ENCODE measurements at places on chromosomes 7 and 10.
A peak's percentile ranks its signal among the peaks of the same experiment; 100 is the strongest.

- peak; percentile 26 for DNase-seq
These were observed 76.5 kb downstream of the BMPER start for GRCh38 chr7:33981671-33982424.

GRCh38 chr7:62361-63116, 129.8 kb upstream of the FAM20C start:
- no peak for DNase-seq

DNA sequence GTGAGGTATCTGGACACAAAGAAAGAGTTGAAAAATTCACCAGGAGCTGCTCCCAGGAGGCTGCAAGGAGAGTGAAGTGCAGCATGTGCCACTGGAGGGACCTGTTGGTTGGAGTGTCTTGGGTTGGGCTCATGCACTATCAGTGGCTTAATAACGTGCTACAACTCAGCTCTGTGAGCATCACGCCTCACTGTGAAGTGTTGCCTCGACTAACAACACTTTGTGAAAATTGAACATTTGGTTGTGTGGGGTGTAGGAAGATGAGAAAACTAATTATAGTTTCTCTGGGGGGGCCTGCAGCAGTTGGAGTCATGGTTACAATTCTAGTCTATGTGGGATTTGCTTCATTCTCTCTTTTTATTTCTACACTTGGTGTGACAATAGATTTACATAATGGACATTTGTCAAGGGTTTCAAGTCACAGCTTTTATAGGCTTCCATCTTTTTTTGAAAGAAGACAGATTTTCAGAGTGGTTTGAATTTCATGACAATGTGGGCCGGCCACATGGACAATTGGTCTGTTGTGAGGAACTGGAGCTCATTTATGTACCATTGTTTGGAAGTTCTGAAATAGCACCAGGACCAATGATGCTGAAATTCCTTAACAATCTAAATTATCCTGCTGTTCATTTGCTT, 121.3 kb downstream of the RAMP3 start:
- DNase-seq = no peak

DNA sequence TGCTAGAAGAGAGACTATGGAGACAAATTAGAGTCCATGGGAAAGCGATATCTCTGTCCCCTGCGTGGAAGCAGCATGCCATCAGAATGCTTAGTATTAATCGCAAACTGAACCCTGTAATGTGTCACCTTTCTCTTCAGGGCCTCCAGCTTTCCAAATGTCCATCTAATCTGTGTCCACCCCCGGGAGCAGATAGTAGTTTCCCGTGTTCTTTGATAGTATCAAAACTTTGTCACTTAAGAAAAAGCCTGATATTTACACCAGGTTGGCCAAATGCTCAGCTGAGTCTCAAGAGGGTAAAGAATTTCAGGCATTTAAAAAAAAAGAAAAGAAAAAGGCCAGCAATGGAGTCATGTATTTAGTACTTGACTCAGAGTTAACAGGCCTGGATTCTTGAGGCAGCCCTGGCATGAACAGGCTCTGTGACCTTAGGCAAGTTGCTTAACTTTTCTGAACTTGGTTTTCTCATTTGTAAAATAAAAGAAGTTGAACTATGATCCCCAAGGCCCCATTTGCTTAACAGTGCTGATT, 10.4 kb upstream of the GSAP start:
- peak; percentile 51 for DNase-seq

- DNase-seq = peak; percentile 60
These were observed 277.0 kb downstream of the INHBA start for GRCh38 chr7:41425926-41426325.

- no peak for DNase-seq
These were observed 152.5 kb upstream of the ZNF32 start for GRCh38 chr10:43801140-43801539.

DNA sequence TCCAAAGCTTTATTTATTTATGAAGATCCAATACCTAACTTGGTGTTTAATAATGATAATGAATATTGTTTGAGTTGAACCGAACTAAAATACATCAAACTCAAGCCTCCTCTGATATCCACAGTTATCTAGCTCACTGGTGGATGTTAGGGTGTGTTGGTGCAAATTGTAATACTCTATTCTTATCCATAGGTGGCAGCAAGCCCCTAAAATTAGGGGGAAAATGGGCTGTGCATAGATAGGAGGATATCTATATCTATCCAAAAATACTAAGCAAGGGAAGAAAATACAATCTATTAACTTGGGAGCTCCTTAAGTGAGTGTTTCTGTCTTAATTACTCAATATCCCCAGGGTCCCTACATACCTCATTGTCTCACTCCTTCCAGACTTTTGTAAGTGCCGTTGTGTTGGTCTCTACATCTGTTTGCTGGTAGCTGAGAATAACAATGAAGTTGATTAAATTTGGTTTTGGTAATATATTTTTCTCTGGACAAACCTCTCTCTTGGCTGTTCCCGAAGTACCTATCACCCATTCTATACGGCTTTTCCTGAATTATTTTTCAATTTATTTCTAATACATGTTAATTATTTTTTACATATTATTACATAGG, 55.0 kb upstream of the VWDE start:
- DNase-seq = peak; percentile 48

- DNase-seq = no peak
These were observed 5.1 kb downstream of the TMEM26 start for GRCh38 chr10:61448091-61448490.

GRCh38 chr10:59006511-59007306, 169.7 kb upstream of the PHYHIPL start:
- DNase-seq = peak; percentile 54

- DNase-seq = no peak
These were observed 144.2 kb downstream of the CTTNBP2 start for GRCh38 chr7:117728890-117729624.

- no peak for DNase-seq
These were observed 575 bp downstream of the PLPP4 start for GRCh38 chr10:120457431-120458172.

- no peak for DNase-seq
These were observed 39.6 kb upstream of the SLC16A12 start for GRCh38 chr10:89575031-89575430.

DNA sequence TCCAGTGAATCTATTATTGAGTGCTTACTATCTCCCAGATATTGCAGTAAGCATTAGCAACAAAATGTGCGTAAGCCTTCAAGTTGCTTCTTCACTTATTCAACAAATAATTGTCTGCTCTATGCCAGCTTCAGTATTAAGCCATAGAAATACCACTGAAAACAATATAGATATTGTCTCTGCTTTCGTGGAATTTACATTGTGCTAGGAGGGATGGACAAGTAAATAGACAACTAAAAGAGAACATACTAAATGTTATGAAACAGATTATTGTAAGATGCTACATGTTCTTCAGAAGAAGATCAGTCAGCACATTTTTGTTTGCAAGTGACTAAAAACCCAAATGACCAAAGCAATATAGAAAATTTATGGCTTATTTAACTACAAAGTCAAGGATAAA, 27.3 kb downstream of the CFAP69 start:
- no peak for DNase-seq

GRCh38 chr10:103175580-103176285, 17.3 kb downstream of the NT5C2 start:
- no peak for DNase-seq

DNA sequence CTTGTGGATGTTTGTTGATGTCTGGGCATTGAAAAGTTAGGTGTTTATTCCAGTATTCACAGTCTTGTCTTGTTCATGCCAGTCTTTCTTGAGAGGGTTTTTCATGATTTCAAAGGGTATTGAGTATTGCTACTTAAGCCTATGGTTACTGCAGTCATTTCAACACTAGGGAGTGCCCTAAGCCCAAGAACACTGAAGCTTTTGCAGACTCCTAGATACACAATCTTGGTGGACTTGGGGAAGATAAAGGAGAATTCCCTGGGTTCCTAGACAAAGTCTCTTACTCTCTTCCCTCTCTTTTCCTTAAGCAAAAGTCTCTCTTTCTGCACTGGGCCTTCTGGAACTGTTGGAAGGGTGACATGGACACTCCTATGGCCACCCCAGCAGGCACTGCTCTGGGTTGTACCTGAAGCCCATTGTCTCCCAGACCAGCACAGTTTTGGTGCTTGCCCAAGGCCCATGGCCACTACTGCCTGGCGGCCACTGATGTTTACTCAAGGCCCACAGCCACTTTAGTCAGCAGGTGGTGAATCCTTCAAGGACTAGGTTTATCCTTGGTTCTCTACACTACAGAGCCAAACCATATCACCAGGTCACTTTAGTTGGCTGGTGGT, 24.9 kb downstream of the SAMD9 start:
- peak; percentile 66 for DNase-seq

- DNase-seq = no peak
These were observed 154.9 kb upstream of the TNRC18 start for GRCh38 chr7:5578495-5578894.

GRCh38 chr10:22333975-22334282, 11.4 kb upstream of the SPAG6 start:
- no peak for DNase-seq

- peak; percentile 96 for DNase-seq
These were observed 48.0 kb downstream of the CREB3L2 start for GRCh38 chr7:137953665-137954470.

GRCh38 chr10:92832998-92833650, 15.2 kb upstream of the EXOC6 start:
- DNase-seq = no peak

GRCh38 chr7:112060625-112061024, 145.6 kb downstream of the DOCK4 start:
- DNase-seq = no peak

GRCh38 chr10:1362589-1363445, 306.6 kb downstream of the WDR37 start:
- no peak for DNase-seq

DNA sequence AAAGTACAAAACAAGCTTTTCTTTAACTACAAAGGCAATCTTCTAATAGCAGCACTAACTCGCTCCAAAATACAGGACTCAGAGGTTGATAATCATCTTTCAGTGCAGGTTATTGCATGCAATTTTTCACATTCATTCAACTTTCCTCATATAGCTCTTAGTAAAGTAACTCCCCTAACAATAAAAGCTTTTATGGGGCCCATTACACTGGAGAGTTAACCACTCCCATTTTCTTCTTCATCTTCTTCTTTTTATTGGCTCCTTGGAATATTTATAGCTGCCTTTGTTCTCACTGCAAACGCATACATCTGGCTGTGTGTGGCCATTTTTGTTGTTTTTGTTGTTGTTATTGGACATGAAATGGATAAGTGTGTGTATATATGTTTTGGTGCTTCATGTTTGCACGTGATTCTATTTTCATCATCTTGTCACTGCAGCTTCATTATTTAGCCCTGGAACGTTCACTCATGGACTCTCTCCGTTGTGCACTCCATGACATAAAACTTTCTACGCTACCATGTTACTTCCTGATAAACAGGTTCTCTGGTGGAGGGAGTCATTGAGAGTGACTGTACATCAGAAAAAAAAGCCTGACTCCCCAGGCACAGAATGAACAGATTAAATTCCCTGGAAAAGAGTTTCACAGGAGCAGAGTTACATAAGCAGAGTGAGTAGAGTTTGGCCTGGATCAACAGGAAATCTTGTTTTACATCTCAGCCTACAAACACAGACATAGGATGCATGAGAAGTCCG, 236.4 kb upstream of the SP4 start:
- DNase-seq = no peak

DNA sequence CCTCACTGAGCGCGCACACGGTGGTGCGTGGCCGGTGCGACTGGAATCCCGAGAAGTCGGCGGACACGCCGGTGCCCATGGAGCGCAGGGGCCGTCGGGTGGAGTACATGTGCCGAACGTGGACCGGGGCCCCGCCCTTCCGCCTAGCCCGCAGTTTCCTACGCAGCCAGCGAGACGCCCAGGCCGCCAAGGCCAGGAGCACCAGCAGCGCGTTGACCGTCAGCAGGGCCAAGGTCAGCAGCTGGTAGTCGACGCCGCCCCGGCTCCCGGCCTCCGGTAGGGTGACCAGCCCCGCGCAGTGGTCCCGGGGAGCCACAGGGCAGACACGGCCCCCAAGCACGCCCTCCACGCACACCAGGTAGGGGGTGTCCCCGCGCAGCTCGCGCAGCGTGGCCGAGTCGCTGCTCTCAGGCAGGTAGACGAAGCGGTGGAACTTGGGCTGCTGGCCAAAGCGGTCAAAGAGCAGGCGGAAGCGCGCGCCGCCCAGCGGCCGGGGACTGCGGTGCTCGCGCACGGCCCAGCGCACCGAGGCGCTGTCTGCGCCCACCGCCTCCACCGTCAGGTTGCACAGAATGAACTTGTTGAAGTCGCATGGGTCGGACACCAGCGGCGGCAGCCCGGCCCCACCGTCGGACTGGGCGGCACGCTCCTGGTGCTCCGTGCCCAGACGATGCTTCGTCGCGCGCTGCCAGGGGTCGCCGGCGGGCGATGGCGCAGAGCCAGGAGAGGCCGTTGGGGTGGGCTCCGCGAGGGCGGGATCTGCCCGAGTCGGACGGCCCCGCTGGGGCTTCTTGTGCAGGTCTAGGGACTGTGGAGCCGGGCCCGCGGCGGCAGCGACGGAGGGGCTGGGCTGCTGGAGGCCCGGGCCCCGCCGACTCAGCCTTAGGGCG, 2.2 kb downstream of the TRIL start:
- peak; percentile 24 for DNase-seq

- no peak for DNase-seq
These were observed 14.4 kb upstream of the BAZ1B start for GRCh38 chr7:73536479-73536878.

DNA sequence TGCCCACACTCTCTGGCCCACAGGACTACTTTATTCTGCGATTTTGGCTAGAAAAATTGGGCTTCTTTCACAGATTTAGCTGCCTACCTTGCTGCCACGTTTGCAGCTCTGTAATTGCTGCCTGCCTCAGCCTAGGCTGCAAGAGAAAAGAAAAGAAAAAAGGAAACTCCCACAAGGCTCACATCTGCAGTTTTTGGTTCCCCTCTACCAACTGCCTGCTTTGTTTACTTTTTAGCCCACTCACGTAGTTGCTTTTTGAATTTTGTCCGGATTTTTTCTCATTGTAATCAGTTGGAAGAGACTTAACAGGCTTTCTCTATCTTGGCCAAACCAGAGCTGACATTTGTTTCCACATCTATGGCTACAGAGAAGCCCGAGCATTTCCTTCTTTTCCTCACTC, 24.3 kb downstream of the SUN3 start:
- DNase-seq = no peak

DNA sequence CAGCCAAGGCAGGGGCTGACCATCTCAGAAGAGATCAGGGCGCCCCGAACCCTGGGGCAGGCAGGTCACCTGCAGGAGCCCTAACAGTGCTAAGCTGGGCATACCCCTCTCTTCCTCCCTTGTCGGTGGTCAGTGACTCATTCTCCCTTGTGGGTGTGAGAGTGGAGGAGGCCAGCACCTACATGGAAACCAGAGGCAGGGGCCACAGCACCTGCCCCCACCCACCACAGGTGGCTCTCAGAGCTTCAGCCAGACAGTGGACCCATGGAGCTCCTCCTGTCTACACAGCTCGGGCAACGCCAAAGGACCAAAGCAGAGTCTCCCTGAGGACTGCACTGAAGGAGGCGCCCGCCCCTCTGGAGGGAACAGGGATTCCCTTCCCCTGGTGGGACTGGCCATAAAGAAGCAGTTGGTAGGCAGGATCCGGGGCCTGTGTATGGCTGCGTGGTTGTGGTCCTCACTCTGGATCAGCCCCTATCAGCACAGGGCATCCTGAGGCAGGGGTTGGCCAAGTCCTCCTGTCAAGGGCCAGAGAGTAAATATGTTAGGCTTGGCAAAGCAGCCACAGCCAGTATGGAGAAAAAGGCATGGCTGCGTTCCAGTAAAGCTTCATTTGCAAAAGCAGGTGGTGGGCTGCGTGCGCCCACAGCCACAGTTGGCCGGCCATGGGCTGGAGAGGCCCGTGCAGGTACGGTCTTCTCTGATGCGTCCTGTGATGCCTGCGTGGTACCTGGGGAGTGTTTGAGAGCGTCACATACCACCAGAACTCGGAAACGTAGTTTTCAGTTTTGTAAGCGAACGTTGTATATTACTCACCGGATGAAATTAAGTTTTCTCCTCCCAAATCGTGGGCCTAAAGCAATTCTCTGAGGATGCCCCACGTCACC, 198.2 kb downstream of the EBF3 start:
- DNase-seq = no peak

All from fibroblast of villous mesenchyme (primary cell).